Adipocyte (in vitro differentiated cells): ENCODE measurements at places on chromosomes 2 and 18.
A peak's percentile ranks its signal among the peaks of the same experiment; 100 is the strongest.

GRCh38 chr2:8036366-8036765 lies 645.5 kb upstream of the ID2 start:
- DNase-seq = no peak

DNA sequence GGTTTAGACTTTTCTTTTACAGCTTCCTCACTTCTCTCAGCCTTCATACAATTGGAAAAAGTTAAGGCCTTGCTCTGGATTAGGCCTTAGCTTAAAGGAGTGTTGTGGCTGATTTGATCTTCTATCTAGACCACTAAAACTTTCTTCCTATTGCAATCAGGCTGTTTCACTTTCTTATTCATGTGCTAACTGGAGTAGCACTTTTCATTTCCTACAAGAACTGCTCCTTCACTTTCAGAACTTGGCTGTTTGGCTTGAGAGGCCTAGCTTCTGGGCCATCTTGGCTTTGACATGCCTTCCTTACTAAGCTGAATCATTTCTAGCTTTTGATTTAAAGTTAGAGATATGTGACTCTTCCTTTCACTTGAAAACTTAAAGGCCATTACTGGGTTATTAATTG lies 114.3 kb downstream of the ARHGEF4 start:
- no peak for DNase-seq

GRCh38 chr2:37652199-37652640 lies 19.2 kb downstream of the CDC42EP3 start:
- DNase-seq = peak; percentile 60

GRCh38 chr2:198371921-198372543 lies 567.6 kb downstream of the PLCL1 start:
- DNase-seq = peak; percentile 77

- no peak for DNase-seq
These were observed 19.3 kb upstream of the CPS1 start for GRCh38 chr2:210536973-210537650.

- DNase-seq = no peak
These were observed 443.5 kb downstream of the XIRP2 start for GRCh38 chr2:167331636-167332232.

GRCh38 chr2:45167920-45168629 lies 158.8 kb upstream of the SIX2 start:
- DNase-seq = no peak

- DNase-seq = no peak
These were observed 202.9 kb upstream of the TNP1 start for GRCh38 chr2:217062768-217063167.

- DNase-seq = no peak
These were observed 19.3 kb downstream of the CCDC178 start for GRCh38 chr18:33421225-33421624.

GRCh38 chr2:238488347-238488826 lies 61.7 kb downstream of the ASB1 start:
- no peak for DNase-seq

DNA sequence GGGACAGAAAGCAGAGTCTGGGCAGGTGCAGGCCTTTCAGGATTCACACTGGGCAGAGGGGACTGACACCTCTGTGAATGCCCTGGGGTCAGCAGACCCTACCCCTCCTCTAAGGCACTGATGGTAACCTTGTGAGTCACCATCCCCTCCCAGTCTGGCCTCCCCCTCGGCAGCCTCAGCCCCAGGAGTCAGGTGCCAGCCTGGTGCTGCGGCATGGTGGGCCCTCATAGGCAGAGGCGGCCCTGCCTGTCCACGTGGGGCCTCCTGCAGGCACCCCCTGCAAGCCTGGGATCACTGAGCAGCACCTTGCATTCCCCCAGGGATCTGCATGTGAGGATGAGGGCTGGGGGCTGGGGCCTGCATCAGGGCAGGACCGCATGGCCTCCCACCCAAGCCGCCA lies 4.8 kb upstream of the GPR17 start:
- no peak for DNase-seq

DNA sequence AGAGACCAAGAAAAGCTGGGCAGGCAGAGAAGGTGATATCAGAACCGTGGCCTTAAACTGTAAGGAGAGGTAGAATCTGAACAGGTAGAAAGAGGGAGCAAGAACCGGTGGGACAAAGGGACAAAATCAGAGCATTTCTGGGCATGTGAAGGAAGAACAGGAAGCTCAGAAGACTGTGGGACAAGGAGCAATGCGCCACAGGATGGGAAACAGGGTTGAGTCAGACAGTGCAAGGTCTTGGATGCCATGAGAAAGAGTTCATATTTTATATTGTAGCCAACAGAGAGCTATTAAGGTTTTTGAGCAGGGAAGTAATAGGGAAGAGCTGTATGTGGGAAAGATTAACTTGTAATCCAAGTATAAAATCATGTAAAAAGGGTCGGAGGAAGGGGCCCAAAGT lies 106.4 kb upstream of the UGP2 start:
- DNase-seq = peak; percentile 38

- peak; percentile 66 for DNase-seq
These were observed 45.3 kb downstream of the LRPPRC start for GRCh38 chr2:43950383-43951008.

- DNase-seq = no peak
These were observed 21.1 kb downstream of the PER2 start for GRCh38 chr2:238267341-238267710.

- DNase-seq = no peak
These were observed 5.9 kb downstream of the NFATC1 start for GRCh38 chr18:79401494-79402208.

GRCh38 chr2:172464400-172465129 lies 37.2 kb downstream of the ITGA6 start:
- no peak for DNase-seq

- no peak for DNase-seq
These were observed 371.6 kb downstream of the TGIF1 start for GRCh38 chr18:3821524-3821923.

GRCh38 chr2:98882971-98883779 lies 52.9 kb downstream of the CRACDL start:
- DNase-seq = no peak

DNA sequence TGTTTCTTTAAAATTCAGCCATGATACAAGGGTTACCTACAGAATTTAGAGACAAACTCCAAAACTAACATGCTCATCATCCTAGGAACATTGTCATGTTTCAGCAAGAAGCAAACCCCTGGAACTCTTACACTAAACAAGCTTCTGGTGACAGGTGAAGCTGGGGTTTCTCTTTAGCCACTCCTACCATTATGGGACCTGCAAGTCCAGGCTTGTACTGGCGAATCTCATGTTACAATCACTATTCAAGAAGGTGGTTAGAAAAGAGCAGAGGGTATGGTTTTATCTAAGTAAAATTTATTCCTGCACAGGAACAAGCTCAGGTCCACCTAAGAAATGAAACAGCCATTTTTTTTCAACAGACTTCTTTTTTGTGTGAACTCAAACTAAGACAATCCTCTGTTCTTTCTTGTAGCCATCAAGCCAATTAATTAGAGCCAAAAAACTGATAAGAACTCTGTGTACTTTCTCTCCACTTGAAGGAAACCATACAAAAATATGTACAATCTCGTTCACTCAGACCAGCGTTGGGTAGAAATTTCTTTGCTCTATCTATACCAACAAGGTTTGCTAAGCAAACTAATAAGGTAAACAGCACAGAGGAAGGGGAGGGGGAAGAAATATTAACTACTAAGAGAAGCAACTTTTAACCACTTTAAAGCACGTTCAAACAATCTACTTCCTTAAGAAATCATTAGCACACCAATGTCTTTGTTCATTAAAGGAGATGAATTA lies 63.3 kb upstream of the NEDD4L start:
- no peak for DNase-seq

GRCh38 chr2:124328397-124328796 lies 303.3 kb downstream of the CNTNAP5 start:
- no peak for DNase-seq

DNA sequence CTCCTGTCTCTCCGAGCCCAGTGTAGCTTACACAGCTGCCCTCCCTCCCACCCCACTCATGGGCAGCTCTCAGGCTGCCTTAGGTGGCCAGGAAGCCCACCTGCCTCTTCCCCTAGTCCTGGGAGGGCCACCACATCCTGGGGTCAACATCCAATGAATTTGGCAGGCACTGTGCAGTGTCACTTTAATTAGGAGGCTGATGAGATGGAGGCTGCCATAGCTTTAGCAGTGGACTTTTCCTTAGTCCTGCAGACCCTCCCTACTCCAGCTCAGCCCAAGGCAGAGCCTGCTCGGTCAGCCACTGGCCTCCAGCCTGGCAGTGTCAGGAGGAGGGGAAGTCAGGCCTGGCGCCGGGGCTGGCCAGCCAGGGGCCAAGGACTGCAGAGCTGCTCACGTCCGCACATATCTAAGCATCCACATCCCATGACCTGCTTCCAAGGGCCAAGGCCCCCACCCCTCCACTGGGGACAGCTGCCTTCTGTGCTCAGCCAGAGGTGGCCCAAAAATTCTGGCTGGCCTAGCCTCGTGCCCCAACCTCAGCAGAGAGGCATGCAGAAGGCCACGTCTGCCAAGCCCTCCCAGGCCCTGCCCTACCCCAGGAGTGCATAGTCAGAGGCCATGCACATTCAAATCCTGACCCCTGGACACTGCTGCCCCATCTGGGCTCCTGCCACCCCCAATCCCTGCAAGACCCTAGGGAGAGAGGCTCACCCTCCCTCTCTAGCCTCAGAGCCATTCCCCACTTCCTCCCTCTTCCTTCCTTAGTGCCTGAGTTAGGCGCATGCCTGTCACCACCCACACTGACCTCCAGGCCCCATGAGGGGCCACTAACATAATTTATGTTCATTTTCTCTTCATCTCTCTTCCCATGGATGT lies 33.1 kb downstream of the ADRA2B start:
- no peak for DNase-seq
